Uterus (tissue), 4 donors: ENCODE measurements at places on chromosomes 3 and 15.

GRCh38 chr3:9223672-9224071 is 25.8 kb downstream of the SRGAP3 start:
- no peak for DNase-seq

- peak; percentile 52 for DNase-seq
Measured at GRCh38 chr15:51775967-51776816, 24.8 kb downstream of the TMOD2 start.

- no peak for DNase-seq
Measured at GRCh38 chr3:156978481-156978961, 152.4 kb downstream of the LEKR1 start.

DNA sequence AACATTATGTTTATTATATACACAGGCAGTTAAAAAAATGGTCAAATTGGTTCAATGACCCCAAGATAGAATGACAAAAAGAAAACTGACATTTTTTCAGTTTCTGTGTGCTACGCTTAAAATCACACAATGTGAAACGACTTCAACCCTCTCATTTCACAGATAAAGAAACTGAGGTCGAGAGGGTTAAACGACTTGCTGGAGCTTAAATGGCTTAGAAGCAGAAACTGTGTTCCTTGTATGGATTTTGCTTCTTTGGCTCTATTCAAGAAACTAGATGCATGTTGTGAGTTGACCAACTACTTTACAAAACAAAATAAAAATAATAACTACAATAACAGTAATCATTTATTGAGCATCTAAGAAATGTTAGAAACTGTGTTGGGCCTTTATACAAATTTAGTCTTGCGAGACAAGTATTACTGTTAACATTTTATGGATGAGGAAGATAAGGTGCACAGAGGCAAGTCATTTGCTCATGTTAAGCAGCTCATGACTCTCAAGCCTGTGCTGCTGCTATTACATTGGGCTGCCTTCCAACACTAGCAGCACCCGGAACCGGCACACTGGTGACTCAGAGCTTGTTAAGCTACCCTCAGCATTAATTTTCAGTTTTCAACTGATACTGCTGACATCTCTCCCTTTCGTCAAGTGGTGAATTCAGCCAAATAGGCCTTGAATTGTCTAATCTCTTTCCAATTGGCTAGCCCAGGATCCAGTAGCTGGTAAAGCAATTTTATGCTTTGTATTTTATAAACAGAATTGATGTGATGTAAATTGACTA is 487.6 kb downstream of the NAALADL2 start:
- peak; percentile 34 for DNase-seq

GRCh38 chr3:186991470-186991869 is 61.1 kb downstream of the ST6GAL1 start:
- no peak for DNase-seq

- no peak for DNase-seq
Measured at GRCh38 chr3:144821583-144821982, 850.0 kb downstream of the DIPK2A start.

GRCh38 chr15:48992545-48992944 is 28.8 kb upstream of the SHC4 start:
- DNase-seq, result no peak

GRCh38 chr3:114741066-114741465 is 406.0 kb downstream of the ZBTB20 start:
- DNase-seq, result no peak

DNA sequence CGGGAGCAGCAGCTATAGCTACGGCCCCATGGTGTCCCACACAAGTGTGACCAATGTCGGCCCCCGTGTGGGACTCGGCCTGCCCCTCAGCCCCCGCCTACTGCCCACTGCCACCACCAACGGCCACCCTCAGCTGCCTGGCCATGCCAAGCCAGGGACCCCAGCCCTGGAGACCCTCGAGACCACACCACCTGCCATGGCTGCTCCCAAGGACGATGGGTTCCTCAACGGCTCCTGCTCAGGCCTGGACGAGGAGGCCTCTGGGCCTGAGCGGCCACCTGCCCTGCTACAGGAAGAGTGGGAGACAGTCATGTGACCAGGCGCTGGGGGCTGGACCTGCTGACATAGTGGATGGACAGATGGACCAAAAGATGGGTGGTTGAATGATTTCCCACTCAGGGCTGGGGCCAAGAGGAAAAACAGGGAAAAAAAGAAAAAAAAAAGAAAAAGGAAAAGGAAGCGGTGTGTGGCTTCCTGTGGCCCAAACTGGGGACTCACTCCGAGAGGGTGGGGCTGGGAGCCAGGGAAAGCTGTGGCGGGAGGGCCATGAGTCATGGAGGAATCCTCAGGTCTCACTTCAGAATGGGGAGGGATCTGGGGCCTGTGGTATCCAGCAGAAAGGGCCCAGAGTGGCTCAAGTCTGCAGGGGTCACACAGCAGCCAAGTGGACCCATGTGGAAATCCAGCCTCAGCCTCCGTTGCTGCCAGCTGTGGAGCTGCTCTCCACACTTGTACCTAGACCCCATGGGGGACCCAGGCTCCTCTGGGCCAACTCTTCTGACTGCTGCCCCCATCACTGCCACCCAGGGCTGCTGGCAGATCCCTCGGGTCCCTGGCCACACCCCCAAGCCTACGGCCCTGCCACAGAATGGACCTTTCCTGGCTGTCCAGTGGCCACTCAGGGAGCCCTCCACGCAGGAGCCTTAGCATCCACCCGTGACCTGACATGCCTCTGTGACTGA is 26.1 kb downstream of the PTH1R start:
- DNase-seq, result peak; percentile 21

DNA sequence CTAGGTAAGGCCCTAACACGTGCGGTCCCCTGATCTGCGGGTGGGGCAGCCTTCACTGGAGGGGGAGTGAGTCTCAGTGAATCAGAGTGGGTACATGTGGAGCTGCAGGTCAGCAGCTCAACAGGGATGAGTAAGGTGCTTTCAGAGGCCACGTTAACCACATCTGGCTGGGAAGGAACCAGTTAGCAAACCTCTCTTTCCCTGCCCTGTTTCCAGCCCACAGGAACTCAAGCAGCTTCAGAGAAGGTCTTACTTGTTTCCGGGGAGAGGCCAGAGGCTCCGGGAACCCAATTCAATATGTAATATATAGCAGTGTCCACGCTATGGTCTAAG is 175.3 kb downstream of the XXYLT1 start:
- no peak for DNase-seq

- DNase-seq, result no peak
Measured at GRCh38 chr15:33894193-33894592, 74.1 kb upstream of the CHRM5 start.

DNA sequence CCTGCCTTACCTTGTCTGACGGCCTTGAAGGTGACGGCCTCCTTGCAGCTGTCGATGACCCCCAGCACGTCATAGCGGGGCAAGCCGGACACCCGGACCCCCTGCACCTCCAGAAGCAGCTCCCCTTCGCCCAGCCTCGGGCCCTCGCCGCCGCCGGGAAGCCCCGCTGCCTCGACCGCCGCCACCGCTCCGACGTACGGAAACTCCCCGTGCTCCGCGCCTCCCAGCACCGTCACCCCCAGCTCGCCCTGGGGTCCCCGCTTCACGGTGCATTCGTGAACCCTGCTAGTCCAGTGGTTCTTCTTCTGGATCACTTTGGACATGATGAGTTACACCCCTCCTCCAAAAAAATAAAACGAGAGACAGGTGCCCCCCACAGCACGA is 740 bp downstream of the MAGI1 start:
- DNase-seq, result peak; percentile 20
